ENCODE measurements at places on chromosomes 7 and 10.

- DNase-seq, result no peak
Observed at GRCh38 chr7:100167912-100168323, 499 bp downstream of the GAL3ST4 start.

DNA sequence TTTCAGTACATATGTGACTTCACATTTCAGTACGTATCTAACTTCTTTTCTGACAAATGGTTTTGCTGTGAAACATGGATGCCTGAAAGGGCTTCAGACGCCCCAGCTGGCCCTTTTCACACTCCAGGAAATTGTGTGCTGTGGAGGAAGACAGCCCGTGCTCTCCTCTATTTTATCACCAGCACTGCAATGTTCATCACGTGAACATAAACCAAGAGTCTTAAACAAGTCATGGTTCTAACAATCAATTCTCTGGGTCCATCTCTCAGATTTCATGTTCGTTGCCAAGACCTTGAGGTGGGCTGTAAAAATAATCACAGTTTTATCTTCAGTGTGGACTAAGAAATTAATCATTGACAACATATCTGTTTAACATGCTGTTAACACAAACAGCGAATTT lies 141.2 kb downstream of the WDR37 start:
- no peak for DNase-seq

GRCh38 chr10:61708846-61709245 lies 46.1 kb downstream of the CABCOCO1 start:
- no peak for DNase-seq

- no peak for DNase-seq
Observed at GRCh38 chr7:77399816-77400215, 16.3 kb downstream of the GSAP start.

- DNase-seq, result no peak
Observed at GRCh38 chr10:34661580-34661979, 153.5 kb downstream of the PARD3 start.

GRCh38 chr10:74047304-74047703 lies 49.4 kb downstream of the VCL start:
- DNase-seq, result no peak

DNA sequence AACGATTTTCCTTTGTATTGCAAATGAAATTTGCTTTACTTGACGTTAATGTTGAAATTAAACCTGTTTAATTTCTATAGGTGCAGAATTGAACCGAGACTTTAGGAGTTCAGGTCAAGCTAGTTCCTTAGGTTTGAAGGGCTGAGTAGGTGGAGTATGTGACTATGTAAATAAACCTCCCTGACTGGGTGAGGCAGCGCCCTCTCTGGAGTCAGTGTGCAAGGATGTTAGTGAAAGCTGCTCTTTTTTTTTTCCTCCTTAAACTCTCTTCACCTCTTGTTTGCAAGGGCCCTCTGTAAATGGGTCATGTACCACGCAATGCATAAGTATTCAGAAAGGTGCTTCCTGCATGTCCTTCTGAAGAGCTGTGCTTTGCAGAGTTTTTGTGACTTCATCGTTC lies 33.8 kb downstream of the GALNT17 start:
- no peak for DNase-seq

- no peak for DNase-seq
Observed at GRCh38 chr10:33272635-33273034, 61.8 kb downstream of the NRP1 start.

DNA sequence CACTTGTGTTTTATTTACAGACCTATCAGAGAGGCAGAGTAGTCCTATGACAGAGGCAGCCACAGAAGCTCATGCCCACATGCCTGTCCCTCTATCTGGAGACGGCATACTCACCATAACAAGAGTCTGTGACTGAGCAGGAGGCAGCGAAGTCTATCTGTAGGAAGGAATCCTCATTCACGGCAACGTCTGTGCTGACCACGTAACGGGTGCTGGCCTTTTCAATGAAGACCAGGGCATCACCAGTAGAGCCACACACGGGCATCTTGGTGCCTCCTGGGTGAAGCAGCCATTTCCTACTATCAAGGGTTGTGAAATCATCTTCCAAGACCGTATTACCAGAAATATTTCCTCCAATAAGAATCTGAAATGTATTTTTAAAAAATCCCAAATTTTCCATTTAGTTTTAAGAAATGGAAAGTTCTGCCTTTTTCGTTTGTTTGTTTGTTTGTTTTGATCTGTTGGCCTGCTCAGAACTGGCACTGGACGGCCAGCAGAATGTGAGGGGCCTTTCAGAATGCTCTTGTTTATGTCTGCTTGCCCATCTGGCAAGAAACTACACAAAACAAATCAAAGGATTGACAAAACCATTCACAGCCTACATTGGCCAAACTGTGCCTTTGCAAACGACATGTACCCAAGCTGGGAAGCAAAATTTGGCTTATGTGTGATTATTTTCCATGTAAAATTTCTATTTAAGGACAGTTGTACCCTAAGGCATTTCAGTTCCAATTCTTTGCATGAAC lies 93.1 kb upstream of the SLC26A5 start:
- no peak for DNase-seq

GRCh38 chr10:3786295-3787015 lies 1.4 kb upstream of the KLF6 start:
- DNase-seq, result no peak

- DNase-seq, result no peak
Observed at GRCh38 chr7:31190906-31191305, 138.8 kb downstream of the ADCYAP1R1 start.

DNA sequence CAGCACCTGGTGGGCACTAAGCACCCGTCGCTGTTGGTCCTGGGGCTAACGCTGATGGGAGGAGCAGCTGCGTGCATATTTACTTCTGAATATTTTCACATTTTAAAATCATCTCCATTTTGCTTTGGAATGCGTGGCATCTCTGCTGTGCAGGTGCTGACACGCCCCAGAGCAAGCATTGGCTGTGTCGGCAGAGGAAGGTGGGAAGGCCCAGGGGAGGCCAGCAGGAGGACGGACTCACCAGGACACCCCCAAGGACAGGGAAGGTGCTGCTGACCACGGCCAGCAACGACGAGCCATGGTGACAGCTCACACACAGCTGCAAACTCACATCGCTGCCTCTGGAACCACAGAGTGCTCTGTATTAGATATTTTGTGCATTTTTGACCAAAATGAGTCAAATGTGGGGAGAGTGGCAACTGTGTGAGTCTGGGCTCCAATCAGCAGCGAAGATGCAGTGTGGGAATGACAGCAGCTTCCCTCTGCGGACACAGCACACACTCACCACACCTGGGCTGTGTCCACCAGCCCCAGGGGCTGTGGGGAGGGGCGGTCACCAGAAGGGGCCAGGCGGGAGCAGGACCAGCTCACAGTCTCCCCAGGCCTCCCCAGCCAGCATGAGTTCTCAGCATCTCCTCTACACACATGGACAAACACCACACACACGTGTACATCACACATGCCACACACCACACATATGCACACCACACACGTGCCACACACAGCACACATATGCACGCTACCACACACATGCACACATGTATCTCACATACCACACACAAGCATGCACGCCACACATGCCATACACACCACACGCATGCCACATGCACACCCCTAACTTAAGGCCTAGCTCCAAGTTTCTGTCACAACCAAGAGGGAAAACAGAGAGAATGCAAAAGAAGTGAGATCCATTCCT lies 58.2 kb downstream of the PTPRN2 start:
- no peak for DNase-seq

GRCh38 chr10:80324891-80325364 lies 31.6 kb downstream of the DYDC1 start:
- no peak for DNase-seq

GRCh38 chr10:105075031-105075430 lies 433.9 kb downstream of the SORCS3 start:
- no peak for DNase-seq

DNA sequence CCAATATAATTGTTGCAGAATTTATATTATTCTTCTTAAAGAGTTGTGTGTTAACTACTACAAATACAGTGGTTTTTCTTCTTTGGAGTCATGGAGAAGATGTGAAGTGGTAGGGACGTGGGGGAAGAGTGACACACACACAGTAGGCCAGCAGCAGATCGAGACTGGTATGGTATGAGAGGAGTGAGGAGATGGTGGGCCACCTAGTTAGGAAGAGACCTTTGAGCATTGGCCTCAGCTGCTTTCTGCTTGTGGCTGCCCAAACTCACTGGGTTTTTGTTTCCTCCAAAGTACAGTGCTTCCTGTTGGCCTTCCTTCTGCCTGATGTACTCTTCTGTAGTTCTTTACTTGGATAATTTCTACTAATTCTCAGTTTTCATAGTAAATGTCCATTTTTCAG lies 14.6 kb downstream of the VCL start:
- DNase-seq, result no peak

All from stimulated activated CD4-positive, alpha-beta T cell treated with anti-CD3 and anti-CD28 coated beads, Interleukin-1b, Interleukin-23, amount 100 ng/mL, for 4 hours (primary cell).